ENCODE measurements at places on chromosomes 6 and 20. TPM values are rescaled to one million over a fixed set of nuclear protein-coding genes. Genes with fewer than 3 reads are reported as not detected.

GRCh38 chr20:58012731-58013510 is 215.5 kb downstream of the ANKRD60 start:
- DNase-seq = no peak

GRCh38 chr6:16163535-16164300 is 34.8 kb downstream of the MYLIP start:
- DNase-seq = no peak

Gene NHLRC1
- total RNA-seq = not detected

Gene C6orf136
- 23.9 TPM for total RNA-seq

DNA sequence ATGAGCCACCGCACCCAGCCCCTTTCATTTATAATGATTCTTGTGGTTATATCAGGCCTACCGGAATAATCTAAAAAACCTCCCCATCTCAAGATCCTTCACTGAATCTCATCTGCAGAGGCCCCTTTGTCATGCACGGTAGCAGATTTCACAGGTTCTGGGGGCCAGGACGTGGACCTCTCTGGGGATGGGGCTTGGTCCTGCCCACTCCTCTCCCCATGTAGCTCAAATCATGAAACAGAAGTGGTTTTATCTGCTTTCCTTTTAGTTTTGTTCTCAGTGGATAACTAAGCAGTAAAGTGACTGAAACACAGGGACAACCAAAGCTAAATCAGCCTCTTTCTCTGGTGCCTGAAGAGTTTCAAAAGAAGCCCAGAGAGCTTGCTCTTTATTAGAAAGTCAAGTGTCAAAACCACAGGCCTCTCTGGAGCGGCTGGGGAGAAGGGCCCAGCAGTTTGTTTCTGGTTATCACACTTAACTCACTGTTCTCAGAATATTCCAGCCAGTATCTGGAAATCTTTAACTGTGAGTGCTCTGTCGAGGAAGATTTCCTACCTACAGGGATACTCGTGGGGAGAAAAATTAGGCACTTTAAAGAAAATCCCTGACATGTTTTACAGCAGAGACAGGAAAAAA is 60.6 kb upstream of the FAM184A start:
- no peak for DNase-seq

Gene DACT2
- not detected for total RNA-seq

DNA sequence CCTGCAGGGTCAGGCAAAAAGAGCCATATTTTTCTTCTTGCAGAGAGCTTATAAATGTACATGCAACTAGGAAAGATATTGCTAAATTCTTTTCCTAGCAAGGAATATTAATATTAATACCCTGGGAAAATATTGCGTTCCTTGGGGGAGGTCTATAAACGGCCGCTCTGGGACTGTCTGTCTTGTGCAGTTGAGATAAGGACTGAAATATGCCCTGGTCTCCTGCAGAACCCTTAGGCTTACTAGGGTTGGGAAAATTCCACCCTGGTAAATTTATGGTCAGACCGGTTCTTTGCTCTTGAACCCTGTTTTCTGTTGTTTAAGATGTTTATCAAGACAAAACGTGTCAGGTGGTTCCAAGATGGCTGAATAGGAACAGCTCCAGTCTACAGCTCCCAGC is 121.3 kb upstream of the CARMIL1 start:
- DNase-seq = no peak

- no peak for DNase-seq
Observed at GRCh38 chr6:41428336-41428995, 93.1 kb downstream of the NCR2 start.

Gene GPLD1
- total RNA-seq = 0.10 TPM

- no peak for DNase-seq
Observed at GRCh38 chr20:44648068-44648467, 3.4 kb downstream of the ADA start.

Gene PBOV1
- not detected for total RNA-seq

- no peak for DNase-seq
Observed at GRCh38 chr6:38783443-38784228, 68.5 kb downstream of the DNAH8 start.

GRCh38 chr6:130683761-130684517 is 143.3 kb upstream of the SMLR1 start:
- no peak for DNase-seq
